Natural killer cell treated with Interleukin-12 subunit alpha and Interleukin-12 subunit beta and Interleukin-15 and Interleukin-18, amount 100 ng/mL, for 72 hours (primary cell): ENCODE measurements at places on chromosomes 11 and 22. TPM values are rescaled to one million over a fixed set of nuclear protein-coding genes. Genes with fewer than 3 reads are reported as not detected.
A peak's percentile ranks its signal among the peaks of the same experiment; 100 is the strongest.

ARHGAP32 gene
- total RNA-seq, result 1.5 TPM

- no peak for DNase-seq
- H3K4me1 ChIP-seq, result no peaks in the 10 kb centered on the region
- H3K4me3 ChIP-seq, result no peak overlapping the region
- no peak overlapping the region for H3K27ac ChIP-seq
- H3K36me3 ChIP-seq, result no peaks in the 10 kb centered on the region
- peaks cover 4% of the 10 kb centered on the region for H3K27me3 ChIP-seq
Measured at GRCh38 chr11:78857688-78858087, 283.0 kb upstream of the NARS2 start.

DNA sequence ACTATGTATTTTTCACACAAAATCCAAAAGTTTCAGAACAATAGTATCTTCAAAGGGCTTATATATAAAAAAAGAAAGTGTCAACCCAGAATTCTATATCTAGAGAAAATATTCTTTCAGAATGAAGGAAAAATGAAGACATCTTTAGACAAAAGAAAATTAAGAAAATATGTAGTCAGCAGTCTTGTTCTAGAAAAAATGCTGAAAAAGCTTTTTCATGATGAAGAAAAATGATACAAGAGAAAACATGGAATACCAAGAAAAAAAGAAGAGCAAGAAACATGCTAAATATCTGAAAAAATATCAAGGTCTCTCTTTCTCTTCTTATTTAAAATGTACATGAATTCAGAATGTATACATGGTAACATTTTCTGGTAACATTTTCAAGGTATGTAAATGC, 816.8 kb upstream of the FAT3 start:
- DNase-seq, result no peak
- H3K27ac ChIP-seq, result no peak overlapping the region
- peaks cover 4% of the 10 kb centered on the region for H3K36me3 ChIP-seq
- no peaks in the 10 kb centered on the region for H3K27me3 ChIP-seq
- no peaks in the 10 kb centered on the region for H3K4me1 ChIP-seq

GRCh38 chr11:128496249-128496648, 91.1 kb downstream of the ETS1 start:
- H3K4me3 ChIP-seq, result peak overlapping the region; percentile 83
- no peaks in the 10 kb centered on the region for H3K27me3 ChIP-seq
- no peak for DNase-seq
- peaks cover 91% of the 10 kb centered on the region for H3K4me1 ChIP-seq
- peak overlapping the region; percentile 96 for H3K27ac ChIP-seq

RFPL3 gene
- not detected for total RNA-seq

- DNase-seq, result no peak
- H3K4me1 ChIP-seq, result peaks cover 19% of the 10 kb centered on the region
- H3K36me3 ChIP-seq, result no peaks in the 10 kb centered on the region
- H3K27ac ChIP-seq, result peak overlapping the region; percentile 75
- no peaks in the 10 kb centered on the region for H3K27me3 ChIP-seq
Measured at GRCh38 chr11:65920372-65920802, 1.2 kb downstream of the DRAP1 start.

DNA sequence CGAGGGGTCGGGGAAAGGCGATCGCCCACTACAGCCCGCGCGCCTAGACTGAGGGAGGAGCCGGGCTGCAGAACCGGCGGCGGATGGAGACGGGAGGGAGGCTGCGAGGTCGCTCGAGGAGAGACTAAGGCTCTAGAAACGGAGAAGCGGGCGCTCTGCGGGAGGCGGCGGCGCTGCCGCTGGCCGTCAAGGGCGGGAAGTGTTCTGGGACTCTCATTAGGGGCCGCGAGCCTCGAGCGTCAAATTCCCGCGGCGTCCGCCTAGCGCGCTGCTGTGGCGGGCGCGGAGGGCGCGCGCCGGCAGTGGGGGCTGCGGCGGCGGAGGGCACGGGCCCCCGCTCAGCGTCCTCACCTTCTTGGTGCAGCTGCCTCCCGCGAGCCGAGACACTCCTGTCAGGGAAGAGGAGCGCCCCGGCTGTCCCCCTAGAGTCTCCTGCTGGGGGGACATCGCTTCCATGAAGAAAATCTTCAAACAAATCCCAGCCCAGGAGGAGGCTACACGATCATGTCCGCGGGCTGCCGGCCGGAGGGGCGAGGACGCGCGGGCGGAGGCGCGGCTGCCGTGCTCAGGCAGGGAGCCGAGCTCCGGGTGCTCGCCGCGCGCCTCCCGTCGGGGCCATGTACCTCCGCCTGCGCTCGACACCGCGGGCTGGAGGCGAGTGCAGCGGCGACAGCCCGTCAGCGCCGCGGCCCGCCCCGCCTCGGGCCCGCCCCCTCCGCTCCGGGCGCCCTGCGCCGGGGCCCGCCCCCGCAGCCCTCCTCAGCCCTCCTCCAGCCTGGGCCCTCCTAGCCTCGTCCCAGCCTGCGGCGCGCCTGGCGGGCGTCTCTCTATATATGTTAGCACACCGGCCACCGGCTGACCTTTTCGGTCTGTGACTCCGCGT, at the start of gene ARHGAP20:
TSS of gene ARHGAP20 (minus strand) at position 662 of the 883 bp plus-strand sequence. CDS start at position 456, 206 bp downstream.
- peaks cover 12% of the 10 kb centered on the region for H3K36me3 ChIP-seq
- peaks cover 41% of the 10 kb centered on the region for H3K27me3 ChIP-seq
- no peak within 1 kb of the TSS for H3K27ac ChIP-seq
- peak within 1 kb of the TSS; percentile 54 for H3K4me3 ChIP-seq
- no peak for DNase-seq
- H3K4me1 ChIP-seq, result peaks cover 14% of the 10 kb centered on the region

DNA sequence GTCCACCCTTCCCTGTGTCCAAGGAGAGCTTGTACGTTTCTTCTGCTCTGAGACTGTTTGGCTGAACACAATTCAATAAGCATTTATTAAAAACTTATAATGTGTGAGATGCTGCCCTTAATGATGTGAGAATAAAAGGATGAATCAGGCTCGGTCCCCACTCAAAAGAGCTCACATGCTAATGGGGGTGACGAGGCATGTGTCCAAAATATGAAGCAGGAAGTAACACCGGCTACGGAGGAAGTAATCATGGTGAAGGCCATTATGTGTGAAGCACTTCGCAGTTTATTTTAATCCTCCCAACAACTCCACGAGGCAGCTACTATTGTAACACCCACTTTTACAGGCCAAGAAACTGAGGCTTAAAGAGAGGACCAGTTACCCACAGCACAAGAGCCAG, 3.4 kb upstream of the RASD2 start:
- H3K27me3 ChIP-seq, result peaks cover 10% of the 10 kb centered on the region
- peaks cover 15% of the 10 kb centered on the region for H3K4me1 ChIP-seq
- peaks cover 5% of the 10 kb centered on the region for H3K36me3 ChIP-seq
- H3K27ac ChIP-seq, result no peak overlapping the region
- peak overlapping the region; percentile 55 for H3K4me3 ChIP-seq

DNA sequence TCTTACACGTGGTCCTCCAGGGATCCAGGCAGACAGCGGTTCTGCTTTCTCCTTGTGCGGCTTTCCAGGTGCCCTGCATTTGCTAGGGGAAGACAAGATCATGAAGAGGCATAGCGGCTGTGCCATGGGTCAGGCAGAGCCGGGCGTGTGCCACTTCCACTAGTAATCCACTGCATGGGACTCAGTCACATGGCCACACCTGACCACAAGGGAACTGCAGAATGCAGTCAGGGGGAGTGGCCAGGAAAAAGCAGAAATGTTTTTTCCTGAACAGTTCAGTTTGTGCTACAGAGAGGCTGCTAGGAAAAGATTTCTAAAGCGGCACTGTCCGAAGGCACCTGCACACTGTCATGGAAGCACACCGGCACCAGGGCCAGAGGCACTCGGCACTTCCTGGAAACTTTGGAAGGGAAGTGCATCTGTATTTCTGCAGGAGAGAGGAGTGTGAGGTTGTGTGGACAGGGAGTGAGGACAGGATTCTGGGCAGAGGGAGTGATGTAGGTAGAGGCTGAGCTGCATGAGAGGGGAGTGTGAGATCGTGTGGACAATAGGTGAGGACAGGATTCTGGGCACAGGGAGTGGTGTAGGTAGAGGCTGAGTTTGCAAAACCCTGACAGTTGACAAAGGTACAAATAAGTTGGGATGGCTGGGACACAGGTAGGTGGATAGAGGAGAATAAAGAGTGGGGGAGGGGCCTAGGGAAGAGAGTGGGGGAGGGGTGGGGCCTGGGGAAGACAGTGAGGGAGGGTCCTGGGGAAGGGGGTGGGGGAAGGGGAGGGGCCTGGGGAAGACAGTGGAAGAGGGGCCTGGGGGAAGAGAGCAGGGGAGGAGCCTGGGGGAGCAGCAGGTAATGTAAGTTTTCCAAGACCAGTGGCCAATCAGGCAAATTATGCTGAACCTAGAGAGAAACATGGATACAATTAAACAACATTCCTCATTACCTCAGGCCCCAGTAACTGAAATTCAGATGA, 1436.3 kb downstream of the TBC1D22A start:
- H3K27ac ChIP-seq, result no peak overlapping the region
- peaks cover 48% of the 10 kb centered on the region for H3K27me3 ChIP-seq
- DNase-seq, result no peak
- no peak overlapping the region for H3K4me3 ChIP-seq
- no peaks in the 10 kb centered on the region for H3K36me3 ChIP-seq

DNA sequence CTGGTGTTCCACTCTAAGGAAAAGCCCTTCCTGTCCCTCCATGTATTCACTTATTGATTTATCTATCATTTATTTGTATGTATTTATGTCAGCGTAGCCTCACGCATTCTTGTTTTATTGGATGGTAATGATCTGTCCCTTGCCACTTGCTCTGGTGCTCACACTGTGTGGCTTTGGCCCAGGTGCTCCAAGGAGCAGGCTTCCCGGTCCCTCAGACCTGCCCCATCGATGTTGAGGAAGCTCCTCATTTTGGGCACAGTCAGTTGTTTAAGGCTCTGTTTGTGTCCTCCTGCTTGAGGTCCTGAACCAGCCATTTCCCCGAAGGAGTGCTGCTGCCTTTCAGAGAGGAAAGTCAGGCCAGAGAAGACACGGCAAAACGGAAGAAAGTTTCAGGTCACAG, 1485.4 kb downstream of the TBC1D22A start:
- peaks cover 21% of the 10 kb centered on the region for H3K4me1 ChIP-seq
- peaks cover 43% of the 10 kb centered on the region for H3K27me3 ChIP-seq
- H3K4me3 ChIP-seq, result no peak overlapping the region
- H3K36me3 ChIP-seq, result no peaks in the 10 kb centered on the region
- no peak for DNase-seq

DNA sequence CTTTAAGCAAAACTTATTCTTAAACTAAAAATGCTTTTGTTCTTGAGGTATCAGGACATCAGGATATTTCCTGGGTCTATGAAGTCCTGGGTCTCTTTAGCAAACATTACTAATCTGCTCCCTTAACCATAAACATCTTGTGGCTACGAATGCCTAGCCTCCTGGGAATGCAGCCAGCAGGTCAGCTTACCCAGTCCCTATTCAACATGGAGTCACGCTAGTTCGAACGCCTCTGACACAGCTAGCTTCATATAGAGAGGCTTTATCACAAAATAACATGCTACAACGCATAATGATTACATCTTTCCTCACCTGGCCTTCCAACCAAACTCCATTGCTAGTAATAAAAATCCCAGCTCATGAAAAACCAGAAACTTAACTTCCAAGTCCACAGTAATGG, 17.5 kb upstream of the FIBIN start:
- no peak overlapping the region for H3K4me3 ChIP-seq
- no peak overlapping the region for H3K27ac ChIP-seq

DCHS1 gene
- total RNA-seq, result 0.73 TPM

GRCh38 chr11:11944444-11944843, 64.0 kb downstream of the DKK3 start:
- H3K27me3 ChIP-seq, result no peaks in the 10 kb centered on the region
- H3K4me3 ChIP-seq, result no peak overlapping the region

GRCh38 chr11:129115652-129116586, 76.2 kb downstream of the ARHGAP32 start:
- H3K27me3 ChIP-seq, result peaks cover 15% of the 10 kb centered on the region
- H3K36me3 ChIP-seq, result no peaks in the 10 kb centered on the region
- H3K4me1 ChIP-seq, result no peaks in the 10 kb centered on the region
- no peak for DNase-seq
- no peak overlapping the region for H3K4me3 ChIP-seq

LGR4 gene
- 0.05 TPM for total RNA-seq

- H3K27me3 ChIP-seq, result peaks cover 10% of the 10 kb centered on the region
- DNase-seq, result no peak
- H3K4me3 ChIP-seq, result no peak overlapping the region
Measured at GRCh38 chr11:123702139-123702538, 39.3 kb downstream of the ZNF202 start.

GRCh38 chr11:34146411-34146810, 41.0 kb downstream of the NAT10 start:
- no peak for DNase-seq
- no peak overlapping the region for H3K27ac ChIP-seq
- H3K36me3 ChIP-seq, result peaks cover 28% of the 10 kb centered on the region
- H3K4me3 ChIP-seq, result no peak overlapping the region
- H3K4me1 ChIP-seq, result no peaks in the 10 kb centered on the region

- no peak overlapping the region for H3K27ac ChIP-seq
- no peak for DNase-seq
- H3K4me1 ChIP-seq, result no peaks in the 10 kb centered on the region
- H3K36me3 ChIP-seq, result no peaks in the 10 kb centered on the region
- peaks cover 4% of the 10 kb centered on the region for H3K27me3 ChIP-seq
Measured at GRCh38 chr22:28464127-28464526, 215.5 kb downstream of the TTC28 start.

DNA sequence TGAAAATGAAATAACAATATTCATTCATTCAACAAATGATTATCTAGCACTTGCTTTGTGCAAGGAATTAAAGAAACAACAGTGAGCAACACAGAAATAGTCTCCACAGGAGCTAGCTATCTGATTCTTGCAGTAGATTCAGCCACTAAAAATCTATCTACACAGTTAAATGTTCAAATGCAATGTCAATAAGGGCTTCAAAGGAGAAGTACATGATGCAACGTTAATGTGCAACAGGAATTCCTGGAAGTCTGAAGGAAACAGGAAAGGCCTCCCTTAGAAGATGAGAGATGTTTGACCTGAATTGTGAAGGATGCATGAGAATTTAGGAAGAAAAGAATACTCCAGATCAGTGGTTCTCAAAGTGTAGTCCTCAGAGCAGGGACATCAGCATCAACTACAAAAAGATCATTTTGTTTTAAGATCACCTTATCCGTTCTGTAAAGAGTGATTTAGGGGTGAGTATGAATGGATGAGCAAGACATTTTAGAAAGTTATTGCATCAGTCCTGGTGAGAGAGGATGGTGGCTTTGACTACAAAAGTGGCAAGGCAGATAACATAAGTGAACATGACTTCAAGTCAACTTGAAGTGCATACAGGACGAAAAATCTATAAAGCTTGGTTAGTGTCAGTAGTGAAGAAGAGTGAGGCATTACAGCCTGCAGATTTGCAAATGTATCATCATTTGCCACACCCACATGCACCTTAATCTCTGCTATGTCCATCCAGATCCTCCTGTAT, 96.0 kb downstream of the ETS1 start:
- no peaks in the 10 kb centered on the region for H3K27me3 ChIP-seq
- peaks cover 71% of the 10 kb centered on the region for H3K36me3 ChIP-seq
- no peak for DNase-seq
- peaks cover 96% of the 10 kb centered on the region for H3K4me1 ChIP-seq
- peak overlapping the region; percentile 95 for H3K27ac ChIP-seq

GRCh38 chr11:16043617-16044016, 312.7 kb downstream of the SOX6 start:
- no peaks in the 10 kb centered on the region for H3K27me3 ChIP-seq
- no peak overlapping the region for H3K27ac ChIP-seq

HRAS gene
- total RNA-seq, result 33.6 TPM
